Effector CD8-positive, alpha-beta T cell (primary cell): ENCODE measurements at places on chromosomes 7 and 10.

GRCh38 chr10:47401874-47402640, 18.0 kb upstream of the ZNF488 start:
- DNase-seq, result no peak

GRCh38 chr10:68870061-68870460, 31.1 kb upstream of the DDX50 start:
- DNase-seq, result no peak

DNA sequence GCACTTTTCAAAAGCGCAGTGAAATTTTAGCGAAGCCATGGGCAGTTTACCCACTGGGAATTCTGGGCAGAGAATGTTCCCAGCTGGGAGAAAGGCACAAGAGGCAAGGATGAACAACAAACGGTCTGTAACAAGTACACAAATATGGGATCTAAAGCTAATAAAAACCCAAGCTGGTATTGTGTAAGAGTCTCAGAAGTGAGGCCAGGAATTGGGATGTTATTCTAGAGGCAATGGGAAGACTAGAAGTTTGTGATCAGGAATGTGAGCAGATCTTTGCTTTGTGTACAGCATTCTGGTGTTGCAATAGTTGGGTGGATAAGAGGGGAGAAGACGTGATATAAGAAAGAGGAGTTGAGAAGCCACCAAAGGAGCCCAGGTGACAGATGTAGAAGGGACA, 15.0 kb downstream of the FZD9 start:
- no peak for DNase-seq

DNA sequence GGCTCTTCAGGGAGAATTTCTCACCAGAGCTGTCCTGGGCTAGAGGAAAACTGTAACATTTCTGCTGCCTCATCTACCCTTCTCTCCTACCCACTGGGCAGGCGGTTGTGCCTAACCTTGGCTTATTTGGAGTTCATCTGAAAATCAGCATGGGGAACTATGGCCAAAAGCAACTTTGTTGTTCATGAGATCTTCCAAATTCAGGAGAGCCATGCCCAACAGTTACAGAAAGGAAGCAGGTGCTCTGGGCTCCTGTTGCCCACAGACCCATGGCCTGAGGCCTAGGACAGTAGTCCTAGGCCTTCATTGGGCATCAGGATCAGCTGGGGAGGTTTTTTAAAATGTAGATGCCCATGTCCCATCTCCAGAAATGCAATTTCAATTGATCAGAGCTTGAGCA, 85.2 kb downstream of the GRID1 start:
- no peak for DNase-seq
